Bronchial epithelial cell (primary cell): ENCODE measurements at places on chromosomes 1 and 21. TPM values are rescaled to one million over a fixed set of nuclear protein-coding genes. Genes with fewer than 3 reads are reported as not detected.

- no peak for DNase-seq
Observed at GRCh38 chr1:53260631-53261247, 22.4 kb upstream of the MAGOH start.

- DNase-seq = peak; percentile 15
Observed at GRCh38 chr1:114033216-114033706, 54.0 kb downstream of the OLFML3 start.

The ESRRG gene
- 0.13 TPM in 1 of 2 replicates, not detected in the other for total RNA-seq

The GGPS1 gene
- 21.6 and 25.3 TPM in 2 replicates for total RNA-seq

GRCh38 chr1:58996341-58997059 lies 212.7 kb upstream of the JUN start:
- DNase-seq = no peak

The CCDC30 gene
- 0.77 and 0.79 TPM in 2 replicates for total RNA-seq

GRCh38 chr1:161771161-161771560 lies 5.0 kb downstream of the ATF6 start:
- no peak for DNase-seq

- no peak for DNase-seq
Observed at GRCh38 chr1:114224196-114224907, 70.7 kb upstream of the SYT6 start.

DNA sequence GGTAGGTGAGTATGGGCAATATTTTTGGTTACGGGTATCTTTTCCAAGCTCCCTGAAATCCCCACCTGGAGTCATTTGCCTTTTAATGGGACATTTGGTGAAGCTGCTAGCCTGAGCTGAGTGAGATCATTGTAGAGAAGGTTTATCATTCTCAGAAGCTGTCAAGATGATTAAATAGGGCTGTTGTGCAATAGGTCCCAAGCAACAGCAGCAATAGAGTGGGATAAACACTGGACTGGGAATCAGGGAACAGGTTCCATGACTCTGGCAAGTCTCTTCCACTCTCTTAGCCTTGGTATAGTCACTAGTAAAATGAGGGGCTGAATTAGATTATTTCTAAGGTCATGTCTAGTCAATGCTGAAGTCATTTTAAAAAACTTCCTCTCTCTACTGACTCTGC lies 30.3 kb upstream of the FAM78B start:
- peak; percentile 18 for DNase-seq

The CYP4Z1 gene
- not detected in 2 replicates for total RNA-seq

DNA sequence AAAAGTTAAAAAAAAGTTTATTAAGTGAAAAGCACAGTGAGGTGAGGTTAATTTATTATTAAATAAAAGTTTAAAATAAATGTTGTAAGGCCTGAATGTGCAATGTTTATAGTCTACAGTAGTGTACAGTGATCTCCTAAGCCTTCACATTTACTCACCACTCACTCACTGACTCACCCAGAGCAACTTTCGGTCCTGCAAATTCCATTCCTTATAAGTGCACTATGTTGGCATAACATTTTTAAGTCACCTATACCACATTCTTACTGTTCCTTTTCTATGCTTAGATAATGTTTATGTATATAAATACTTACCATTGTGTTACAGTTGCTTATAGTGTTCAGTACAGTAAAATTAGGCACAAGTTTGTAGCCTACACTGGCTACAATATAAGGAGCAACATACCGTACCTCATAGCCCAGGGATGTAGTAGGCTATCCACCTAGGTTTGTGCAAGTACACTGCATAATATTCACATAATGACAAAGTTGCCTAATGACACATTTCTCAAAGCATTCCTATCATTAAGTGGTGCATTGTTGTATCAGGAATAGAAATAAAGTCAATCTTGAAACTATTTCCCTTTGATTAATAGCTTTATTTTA lies 426.5 kb upstream of the BRINP3 start:
- DNase-seq = peak; percentile 44

The RAB4A gene
- 33.4 and 39.0 TPM in 2 replicates for total RNA-seq

DNA sequence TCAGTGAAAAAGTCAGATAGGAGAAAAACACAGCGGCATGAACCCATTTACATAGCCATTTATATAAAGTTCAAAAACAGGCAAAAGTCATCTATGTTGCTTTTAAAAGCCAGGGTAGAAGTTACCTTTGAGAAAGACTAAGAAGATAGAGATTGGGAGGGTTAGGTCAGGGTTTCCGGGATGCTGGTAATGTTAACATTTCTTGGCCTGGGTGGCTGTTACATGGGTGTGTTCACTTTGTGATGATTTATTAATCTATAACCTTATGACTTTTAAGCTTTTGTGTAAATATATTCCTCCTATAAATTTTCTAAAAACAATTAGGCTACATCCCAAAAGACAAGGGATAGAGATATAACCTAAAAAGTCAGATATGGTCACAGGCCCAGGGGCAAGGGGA lies 15.0 kb upstream of the FAM20B start:
- DNase-seq = no peak

- no peak for DNase-seq
Observed at GRCh38 chr1:8207202-8207601, 110.7 kb upstream of the SLC45A1 start.

DNA sequence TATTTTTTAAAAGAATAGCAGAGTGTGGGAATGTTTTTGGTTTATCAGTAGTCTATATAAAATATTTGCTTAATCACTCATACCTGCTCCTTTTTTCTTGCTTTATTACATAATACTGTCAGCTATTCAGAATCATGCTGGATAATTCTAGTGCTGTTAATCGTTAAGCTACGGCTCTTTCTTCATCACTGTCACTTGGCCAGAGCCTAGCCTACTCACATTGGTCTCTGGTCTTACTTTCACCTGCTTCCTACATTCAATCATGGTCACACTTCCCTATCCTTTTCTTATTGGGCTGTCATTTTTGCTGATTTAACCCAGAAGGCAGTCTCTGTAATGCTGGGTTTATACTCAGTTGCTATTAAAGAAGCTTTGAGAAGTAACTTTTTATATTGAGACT lies 2.5 kb downstream of the KLHL20 start:
- peak; percentile 8 for DNase-seq

DNA sequence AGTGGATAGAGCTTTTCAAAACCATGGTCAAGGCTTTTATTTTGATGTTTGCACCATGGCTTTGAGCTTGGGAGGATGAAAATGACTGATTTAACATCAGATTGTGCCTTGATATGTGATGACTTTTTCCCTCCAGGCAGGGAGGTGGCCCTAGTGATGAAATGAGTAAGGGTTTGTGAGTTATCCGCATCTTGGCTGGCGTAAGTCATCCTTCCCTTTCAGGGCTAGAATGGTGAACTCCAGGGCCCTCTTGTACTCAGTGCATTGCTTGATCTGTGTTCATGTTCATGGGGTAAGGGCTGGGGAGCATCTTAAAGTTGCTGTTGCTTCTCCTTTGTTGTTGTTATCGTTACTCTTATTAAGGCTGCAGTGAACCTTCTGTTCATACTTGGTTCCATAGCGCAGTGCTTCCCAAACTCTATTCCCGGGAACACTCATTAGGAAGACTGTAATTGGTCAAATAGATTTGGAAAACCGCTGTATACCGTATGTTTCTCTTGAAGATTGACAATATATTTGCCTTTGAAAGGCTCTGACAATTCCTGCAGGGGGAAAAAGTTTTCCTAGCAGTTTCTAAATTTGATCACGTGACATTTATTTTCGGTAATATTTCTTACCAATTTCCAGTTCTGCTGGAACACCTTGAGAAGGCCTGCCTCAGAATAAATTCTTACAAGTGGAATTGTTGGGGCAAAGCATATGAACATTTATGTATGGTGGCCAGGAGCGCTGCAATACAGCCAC lies 23.1 kb downstream of the GPR137B start:
- no peak for DNase-seq

DNA sequence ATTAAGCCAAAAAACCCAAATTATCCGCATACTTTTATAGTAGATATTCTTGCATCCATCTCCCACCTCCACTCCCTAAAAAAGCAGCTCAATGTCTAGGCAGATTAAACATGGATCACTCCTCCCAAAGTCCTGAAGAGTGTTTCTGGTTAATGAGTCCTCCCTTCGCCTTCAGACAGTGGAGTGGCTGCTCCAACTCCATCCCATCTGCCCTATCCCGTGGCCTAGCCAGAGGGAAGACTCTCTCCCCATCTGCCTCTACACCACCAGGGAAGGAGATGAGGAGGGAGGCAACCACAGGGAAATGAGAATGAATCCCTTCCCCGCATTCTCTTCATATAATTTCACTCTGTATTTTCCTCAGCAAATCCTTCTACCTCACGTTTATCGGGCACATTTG lies 103.8 kb downstream of the SLC45A1 start:
- DNase-seq = no peak
